Liver (tissue), 10 donors: ENCODE measurements at places on chromosomes 2 and 18. TPM values are rescaled to one million over a fixed set of nuclear protein-coding genes. Genes with fewer than 3 reads are reported as not detected.

CPLX4 gene
- not detected for total RNA-seq

DNA sequence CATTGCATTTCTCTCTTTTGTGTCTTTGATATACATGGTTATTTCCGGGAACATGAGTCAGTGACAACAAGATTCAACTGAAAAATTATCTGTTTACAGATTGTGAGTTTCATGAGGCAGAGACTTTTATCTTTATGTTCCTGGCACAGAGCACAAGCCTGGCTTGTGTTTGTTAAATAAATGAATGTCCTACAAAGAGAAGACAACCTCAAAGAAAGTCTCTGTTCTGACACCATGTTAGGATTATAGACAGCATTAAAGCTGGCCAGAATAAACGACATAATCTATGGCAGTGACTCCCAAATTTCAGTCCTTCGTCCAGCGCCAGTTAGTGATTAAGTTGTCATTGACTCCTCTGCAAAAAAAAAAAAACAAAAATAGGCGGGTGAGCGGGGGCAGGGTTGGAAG is 97.4 kb upstream of the DNAJC10 start:
- no peaks in the 10 kb centered on the region for H3K4me1 ChIP-seq
- no peak for DNase-seq
- H3K4me3 ChIP-seq = no peak overlapping the region

GRCh38 chr2:119106301-119106897 is 52.2 kb downstream of the C1QL2 start:
- H3K27ac ChIP-seq = no peak overlapping the region
- DNase-seq = peak; percentile 72
- H3K4me1 ChIP-seq = no peaks in the 10 kb centered on the region
- H3K36me3 ChIP-seq = no peaks in the 10 kb centered on the region
- H3K4me3 ChIP-seq = no peak overlapping the region

GRCh38 chr2:83516503-83516902 is 942.6 kb downstream of the SUCLG1 start:
- H3K27ac ChIP-seq = no peak overlapping the region
- H3K4me1 ChIP-seq = no peaks in the 10 kb centered on the region
- H3K4me3 ChIP-seq = no peak overlapping the region
- DNase-seq = no peak
- no peaks in the 10 kb centered on the region for H3K27me3 ChIP-seq

DNA sequence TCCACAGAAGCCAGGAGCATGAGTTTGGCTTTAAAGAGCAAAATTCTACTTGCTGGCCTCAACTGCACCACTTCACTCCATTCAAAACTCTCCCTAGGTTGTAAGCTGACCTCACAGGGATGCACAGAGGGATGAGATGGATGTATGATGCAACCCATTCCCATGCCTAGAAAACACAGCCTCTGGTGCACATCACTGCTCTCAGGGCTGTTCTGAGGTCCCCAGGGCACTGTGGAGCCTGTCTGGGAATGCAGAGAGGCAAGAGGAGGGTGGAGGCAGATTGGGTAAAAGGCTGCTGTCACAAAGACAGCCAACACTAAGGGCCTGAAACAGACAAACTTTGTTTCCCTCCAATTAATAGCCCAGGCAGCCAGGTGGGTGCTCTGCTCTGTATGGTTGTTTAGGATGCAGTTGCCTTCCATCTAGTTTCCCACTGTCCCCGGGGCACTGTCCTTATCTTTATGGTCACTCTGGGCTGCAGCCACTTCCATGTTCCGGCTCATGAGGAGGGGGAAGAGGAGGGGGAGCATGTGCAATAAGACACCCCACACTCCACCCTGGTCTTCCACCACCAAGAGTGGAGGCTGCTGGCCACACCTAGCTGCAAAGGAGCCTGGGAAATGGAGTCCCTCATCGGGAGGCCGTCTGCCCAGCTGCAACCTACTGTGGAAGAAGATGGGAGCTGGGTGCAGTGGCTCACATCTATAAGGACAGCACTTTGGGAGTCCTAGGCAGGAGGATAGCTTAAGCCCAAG is 7.0 kb downstream of the GPR45 start:
- no peaks in the 10 kb centered on the region for H3K36me3 ChIP-seq
- H3K4me1 ChIP-seq = no peaks in the 10 kb centered on the region
- H3K4me3 ChIP-seq = no peak overlapping the region
- H3K27ac ChIP-seq = no peak overlapping the region
- H3K27me3 ChIP-seq = no peaks in the 10 kb centered on the region

DNA sequence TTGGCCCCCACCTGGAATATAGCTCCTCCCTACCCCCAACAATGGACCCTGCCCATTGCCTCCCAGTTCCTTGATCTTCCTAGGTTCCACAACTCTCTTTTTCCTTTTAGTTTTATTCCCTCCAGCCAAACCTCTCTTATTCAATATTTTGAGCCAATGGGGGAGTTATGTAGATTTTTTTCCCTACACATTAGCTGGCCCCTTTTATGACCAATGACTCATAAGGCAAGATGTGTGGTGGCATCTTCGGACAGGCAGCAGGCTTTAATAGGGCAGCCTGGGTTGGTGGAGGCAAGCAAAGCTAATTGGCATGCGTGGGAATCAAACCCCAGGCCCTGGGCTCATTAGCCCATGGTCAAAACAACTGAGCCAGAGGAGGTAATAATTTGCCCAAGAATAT is 9.2 kb downstream of the GRP start:
- no peak for DNase-seq
- H3K4me3 ChIP-seq = no peak overlapping the region
- no peaks in the 10 kb centered on the region for H3K36me3 ChIP-seq
- no peak overlapping the region for H3K27ac ChIP-seq
- H3K27me3 ChIP-seq = peaks cover 2% of the 10 kb centered on the region
